ENCODE measurements at places on chromosomes 4 and X.

DNA sequence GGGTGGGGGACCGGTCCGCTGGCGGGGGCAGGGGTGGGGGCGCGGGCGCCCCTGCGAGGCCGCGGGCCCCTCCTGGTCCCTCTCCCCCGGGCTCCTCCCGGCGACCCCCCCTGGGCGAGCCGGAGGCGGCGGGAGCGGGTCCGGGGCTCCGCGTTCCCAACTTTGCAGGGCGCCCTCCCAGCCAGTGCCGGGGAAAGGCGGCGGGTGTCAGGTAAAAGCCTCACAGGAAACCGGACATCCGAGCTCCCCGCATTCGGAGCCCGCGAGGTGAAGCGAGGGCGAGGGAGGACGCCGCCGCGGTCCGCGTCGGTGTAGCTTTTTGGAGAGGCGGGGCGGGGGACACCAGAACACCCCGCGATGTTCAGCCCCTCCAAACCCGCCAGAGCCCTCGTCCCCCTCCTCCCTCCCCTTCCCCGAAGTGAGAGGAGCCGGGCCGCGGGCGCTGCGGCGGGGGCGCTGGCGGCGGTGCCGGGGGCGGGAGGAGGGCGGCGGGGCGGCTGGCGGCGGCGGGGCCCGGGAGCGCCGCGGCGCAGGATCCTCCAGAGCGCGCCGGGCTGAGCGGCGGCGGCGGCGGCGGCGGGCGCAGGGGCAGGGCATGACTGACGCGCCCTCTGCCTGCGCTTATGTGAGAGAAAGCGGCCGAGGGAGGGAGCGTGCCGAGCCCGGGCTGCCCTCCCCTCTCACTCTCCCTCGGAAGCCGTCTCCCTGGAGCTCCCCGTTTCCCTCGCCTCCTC is at the start of gene VEGFC:
VEGFC (minus strand) TSS at position 597 of the 734 bp plus-strand sequence. CDS start 611 bp downstream, outside the sequence.
- no peak for DNase-seq

GRCh38 chr4:164706675-164707074 is 47.3 kb upstream of the SMIM31 start:
- no peak for DNase-seq

DNA sequence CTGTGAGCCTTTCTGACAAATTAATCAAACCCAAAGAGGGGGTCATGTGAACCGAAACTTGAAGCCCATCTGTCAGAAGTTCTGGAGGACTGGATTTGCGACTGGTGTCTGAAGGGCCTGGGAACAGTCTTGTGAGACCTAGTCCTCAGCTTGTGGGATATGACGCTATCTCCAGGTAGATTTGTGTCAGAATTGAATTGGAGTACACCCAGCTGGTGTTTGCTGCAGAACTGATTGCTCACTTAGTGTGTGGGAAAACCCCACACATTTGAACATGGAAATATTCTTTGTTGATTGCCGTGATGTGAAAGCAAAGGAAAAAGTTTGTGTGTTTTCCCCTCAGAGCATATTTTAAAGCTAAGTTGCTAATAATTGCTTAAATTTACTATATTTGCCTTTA is 30.3 kb upstream of the TMSB15B start:
- DNase-seq, result no peak

GRCh38 chr4:152259866-152260265 is 276.0 kb downstream of the FBXW7 start:
- no peak for DNase-seq

- DNase-seq, result no peak
Measured at GRCh38 chr4:84238247-84239090, 260.6 kb downstream of the NKX6-1 start.

GRCh38 chr4:6804082-6804752 is 21.7 kb downstream of the KIAA0232 start:
- DNase-seq, result no peak

DNA sequence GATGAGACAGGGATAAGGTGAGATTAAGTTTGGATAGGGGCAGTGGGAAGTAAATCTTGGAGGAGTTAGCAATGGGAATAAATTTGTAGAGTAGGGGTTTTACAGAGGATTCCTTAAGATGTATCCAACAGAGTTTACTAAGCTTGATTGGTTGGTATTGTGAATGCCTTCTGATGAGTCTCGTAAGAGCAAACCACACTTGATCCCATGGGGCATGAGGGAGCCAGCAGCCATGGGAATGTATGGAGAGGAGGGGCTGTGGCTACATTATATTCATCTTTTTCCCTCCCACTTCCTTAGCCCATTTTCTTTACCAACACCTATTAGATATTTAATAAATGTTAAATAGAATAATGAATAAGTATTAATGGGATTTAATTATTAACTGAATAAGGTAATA is 126.6 kb upstream of the NDST3 start:
- no peak for DNase-seq

GRCh38 chr4:143420227-143420626 is 83.6 kb downstream of the GAB1 start:
- DNase-seq, result no peak

Data from CD8-positive, alpha-beta T cell (primary cell).